ENCODE measurements at places on chromosomes 1 and 21.

DNA sequence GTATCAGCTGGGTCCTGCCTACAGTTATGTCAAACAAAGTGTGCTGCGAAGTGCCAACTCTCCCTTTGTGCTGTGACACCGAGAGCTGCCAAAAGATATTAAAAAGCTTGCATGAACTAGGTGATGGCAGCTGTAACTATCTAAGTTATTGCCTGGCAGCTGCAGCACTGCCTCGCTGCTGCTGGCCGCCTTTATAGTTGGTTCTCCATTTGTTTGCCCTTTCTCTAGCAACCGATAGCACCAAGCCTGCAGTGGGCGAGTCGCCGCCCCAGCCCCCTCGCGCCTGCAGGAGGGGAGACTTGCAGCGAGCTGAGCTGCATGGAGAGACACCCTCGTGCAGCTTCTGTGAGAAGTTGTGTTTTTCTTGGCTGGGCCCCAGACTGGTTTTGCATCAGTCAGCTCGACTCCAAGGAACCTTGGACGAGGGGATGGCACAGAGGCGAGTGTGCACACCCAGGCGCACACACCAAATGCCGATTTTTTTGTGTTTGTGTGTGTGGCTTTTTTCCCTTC is 330.6 kb downstream of the RPS6KC1 start:
- DNase-seq: no peak

GRCh38 chr1:26772687-26773086 is 15.1 kb upstream of the PIGV start:
- DNase-seq: peak; percentile 96

GRCh38 chr1:196660852-196661251 is 9.0 kb downstream of the CFH start:
- no peak for DNase-seq

GRCh38 chr1:160074865-160075264 is 4.9 kb upstream of the KCNJ10 start:
- no peak for DNase-seq

- DNase-seq: no peak
Measured at GRCh38 chr1:29962831-29963247, 726.5 kb downstream of the PTPRU start.

DNA sequence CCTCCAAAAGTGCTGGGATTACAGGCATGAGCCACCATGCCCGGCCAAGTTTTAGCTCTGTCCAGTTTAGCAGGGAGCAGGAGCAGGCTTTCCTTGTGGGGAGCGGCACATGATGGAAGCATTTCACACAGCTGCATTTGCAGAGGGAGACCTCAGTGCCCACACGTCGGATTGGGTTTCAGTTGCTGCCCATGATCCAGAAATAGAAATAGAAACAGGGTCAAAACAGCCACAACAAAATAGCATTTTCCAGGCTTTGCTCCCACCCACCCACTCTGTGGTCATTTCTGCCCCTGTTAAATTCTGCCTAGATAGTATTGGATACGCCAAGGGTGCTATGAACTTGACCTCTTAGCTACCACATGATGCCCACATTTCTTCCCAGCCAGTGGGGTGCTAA is 128.4 kb downstream of the CNIH3 start:
- DNase-seq: no peak

GRCh38 chr1:21537511-21537931 is 28.3 kb downstream of the ALPL start:
- DNase-seq: no peak

GRCh38 chr1:246609632-246610031 is 43.4 kb downstream of the CNST start:
- peak; percentile 23 for DNase-seq

DNA sequence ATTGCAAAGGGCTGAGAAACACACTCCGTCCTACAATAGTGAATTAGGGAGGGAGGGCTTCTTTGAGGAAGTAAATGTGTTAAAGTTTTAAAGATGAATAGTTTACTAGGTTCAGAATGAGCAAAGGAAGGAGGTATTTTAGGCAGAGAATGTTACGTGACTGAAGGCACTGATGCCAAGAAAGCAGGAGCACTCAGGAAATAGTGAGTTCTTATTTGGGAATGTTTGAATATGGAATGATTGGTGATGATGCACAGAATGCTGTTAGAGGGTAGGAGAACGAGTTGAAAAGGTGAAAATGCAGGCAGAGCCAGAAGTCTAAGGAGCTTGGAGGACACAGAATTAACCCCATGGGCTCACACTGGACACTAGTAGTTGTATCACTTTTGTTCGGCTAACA is 108.0 kb downstream of the NRIP1 start:
- DNase-seq: no peak

DNA sequence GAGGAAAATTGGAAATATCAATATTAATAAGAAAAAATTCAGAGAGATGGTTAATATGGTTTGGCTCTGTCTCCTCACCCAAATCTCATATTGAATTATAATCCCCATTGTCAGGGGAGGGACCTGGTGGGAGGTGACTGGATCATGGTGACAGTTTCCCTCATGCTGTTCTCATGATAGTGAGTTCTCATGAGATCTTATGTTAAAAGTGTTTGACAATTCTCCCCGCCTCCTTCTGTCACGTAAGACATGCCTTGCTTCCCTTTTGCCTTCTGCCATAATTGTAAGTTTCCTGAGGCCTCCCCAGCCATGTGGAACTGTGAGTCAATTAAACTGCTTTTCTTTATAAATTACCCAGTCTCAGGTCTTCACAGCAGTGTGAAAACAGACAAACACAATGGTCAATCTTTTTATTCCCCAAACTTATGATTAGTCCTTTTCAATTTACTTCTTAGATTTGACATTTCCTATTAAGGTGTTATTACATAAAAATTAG is 11.0 kb downstream of the EGLN1 start:
- no peak for DNase-seq

DNA sequence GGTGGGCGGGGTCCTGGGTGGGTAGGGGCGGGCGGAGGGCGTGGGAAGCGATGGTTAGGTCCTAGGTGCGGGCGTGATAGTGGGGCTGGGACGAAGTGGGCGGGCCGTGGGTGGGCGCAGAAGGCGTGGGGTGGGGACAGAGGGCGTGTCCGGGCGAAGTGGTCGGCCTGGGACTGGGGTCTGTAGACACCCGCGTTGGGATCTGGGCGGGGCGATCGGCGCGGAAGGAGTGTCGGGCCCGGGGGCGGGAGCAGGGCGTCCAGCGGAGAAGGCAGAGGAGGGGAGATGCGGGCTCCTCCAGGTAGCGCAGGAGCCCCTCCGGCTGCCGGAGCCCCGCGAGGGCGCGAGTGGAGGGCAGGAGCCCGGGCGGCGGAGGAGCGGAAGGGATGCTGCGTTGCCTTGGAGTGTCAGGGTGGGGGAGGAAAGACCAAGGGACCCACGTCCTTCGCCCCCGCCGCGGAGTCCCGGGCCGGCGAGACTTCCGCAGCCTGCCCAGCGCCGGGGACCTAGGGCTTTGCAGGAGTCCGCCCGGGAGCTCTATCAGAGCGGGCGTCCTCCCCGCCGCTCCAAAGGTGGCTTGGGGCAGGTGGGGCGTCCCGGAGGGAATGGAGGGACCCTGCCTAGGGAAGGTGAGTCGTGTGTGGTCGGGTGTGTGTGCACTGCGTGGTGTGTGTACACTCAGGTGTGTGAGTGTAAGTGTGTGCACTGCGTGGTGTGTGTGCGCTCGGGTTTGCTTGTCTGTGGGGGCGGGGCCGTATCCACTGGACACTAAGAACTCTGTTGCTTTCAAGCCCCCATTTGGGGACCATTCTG is 27.0 kb upstream of the PRSS38 start:
- no peak for DNase-seq

DNA sequence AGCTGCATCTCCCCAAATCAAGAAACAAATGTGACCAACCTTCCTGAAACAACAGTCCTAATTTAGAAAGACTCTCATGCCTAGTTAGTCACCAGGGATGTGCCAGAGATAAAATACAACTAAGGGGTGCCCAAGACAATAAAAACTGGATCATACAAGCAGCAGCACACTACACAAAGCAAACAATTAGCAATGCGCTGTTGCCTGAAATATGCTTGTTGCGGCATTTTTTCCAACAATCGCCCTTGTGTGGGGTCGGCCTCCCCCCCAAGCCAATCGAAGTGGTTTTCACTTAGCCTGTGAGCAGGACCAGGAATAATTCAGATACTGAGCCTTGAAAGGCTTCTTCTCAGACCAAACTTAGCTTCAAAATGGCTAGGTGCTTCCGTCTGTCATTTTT is 1.4 kb upstream of the STMN1 start:
- DNase-seq: no peak

- DNase-seq: no peak
Measured at GRCh38 chr1:115753830-115754229, 14.7 kb downstream of the CASQ2 start.

DNA sequence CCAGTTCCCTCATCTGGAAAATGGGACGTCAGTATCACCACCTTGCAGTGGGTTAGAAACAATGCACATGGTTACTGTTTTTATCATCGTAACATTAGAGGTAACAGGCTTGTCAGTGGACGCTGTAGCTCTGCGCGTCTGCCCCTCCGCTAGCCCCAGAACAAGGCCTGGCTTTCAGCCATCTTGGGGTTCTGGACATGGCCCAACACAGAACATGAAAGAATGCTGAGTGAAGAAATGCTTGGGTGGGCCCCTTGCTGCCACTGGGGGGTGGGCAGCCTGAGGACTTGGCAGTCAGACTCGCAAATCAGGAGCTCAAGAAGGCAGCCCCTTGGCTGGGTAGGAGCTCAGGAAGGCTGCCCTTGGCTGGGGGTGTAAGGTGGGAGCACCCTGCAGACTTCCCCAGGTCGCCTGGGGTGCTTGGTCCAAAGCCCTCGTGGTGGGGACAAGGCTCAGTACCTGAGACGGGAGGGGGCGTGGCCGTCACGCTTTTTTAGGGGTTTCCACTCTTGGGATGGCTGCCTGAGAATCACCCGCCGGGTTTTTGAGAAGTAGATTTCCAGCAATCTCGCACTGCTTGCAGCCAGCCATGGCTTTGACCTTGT is 51.7 kb downstream of the SLC37A1 start:
- no peak for DNase-seq

DNA sequence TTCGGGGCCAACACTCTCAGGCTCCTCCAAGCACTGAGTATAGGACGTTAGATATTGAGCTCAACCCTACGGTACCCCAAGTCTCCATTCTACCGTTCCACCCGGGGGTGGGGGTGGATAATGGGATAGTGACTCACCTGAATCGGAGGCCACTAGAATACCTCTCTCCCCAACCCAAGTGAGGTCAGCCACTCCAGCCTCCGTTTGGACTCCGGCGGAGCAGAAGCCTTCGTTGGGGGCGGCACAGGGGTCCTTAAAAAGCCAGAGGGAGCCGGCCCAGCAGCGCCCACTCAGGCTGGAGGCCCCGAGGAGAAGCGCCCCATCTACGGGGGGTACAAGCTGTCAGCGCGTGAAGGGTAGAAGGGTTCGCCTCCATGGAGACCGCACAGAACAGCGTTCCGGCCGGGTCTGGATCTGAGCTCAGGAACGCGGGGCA is 556 bp downstream of the WDR77 start:
- no peak for DNase-seq

DNA sequence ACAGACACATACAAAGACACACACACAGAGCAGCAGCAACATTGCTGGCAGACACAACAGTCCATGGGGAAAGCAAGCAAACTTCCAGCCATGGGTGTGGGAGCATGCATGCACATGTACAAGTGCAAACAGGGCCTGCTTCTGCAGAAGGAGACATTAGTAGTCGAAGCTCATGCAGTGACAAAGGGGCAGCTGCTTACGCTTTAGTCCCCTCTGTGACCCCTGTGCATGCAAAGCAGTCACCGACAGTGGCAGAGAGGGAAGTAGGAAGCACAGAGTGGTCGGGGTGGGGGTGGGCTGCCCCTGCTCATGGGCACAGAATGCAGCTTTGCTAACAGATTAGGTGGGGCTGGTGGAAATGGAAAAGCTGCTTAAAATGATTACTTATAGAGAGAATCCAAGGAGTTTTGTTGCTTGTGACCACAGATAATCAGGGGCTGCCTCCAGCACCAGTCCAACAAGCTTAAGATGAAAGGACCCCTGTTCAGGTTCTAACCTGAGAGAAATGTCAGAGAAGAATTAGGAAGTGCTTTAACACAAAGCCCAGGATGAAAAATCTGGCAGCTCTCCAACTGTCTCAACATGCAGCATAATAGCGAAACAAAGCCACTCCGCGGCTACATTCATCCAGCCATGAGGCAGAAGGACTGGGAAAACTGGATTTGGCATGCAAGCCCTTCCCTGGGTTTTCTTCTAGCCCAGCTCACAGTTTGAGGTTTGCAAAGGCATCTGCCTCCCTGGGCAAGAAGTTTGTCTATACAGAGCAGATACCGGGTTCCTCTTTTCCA is 378.9 kb downstream of the KCNH1 start:
- no peak for DNase-seq

GRCh38 chr1:208132287-208132882 is 111.8 kb downstream of the PLXNA2 start:
- peak; percentile 21 for DNase-seq

DNA sequence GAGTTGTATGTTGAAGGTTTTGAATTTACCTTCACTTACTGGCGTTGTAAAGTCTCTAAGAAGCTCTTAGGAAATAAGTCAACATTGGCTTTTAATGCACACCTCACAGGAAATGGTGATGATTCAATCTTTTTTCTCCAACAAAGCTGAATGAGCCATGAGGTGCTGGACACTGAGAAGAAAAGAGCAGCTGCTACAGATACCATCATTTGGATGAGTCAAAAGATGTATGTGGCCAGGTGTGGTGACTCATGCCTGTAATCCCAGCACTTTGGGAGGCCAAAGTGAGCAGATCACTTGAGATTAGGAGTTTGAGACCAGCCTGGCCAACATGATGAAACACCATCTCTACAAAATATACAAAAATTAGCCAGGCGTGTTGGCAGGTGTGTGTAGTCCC is 3.3 kb upstream of the IL23R start:
- DNase-seq: no peak

- peak; percentile 77 for DNase-seq
Measured at GRCh38 chr1:246142320-246142893, 364.7 kb downstream of the SMYD3 start.

DNA sequence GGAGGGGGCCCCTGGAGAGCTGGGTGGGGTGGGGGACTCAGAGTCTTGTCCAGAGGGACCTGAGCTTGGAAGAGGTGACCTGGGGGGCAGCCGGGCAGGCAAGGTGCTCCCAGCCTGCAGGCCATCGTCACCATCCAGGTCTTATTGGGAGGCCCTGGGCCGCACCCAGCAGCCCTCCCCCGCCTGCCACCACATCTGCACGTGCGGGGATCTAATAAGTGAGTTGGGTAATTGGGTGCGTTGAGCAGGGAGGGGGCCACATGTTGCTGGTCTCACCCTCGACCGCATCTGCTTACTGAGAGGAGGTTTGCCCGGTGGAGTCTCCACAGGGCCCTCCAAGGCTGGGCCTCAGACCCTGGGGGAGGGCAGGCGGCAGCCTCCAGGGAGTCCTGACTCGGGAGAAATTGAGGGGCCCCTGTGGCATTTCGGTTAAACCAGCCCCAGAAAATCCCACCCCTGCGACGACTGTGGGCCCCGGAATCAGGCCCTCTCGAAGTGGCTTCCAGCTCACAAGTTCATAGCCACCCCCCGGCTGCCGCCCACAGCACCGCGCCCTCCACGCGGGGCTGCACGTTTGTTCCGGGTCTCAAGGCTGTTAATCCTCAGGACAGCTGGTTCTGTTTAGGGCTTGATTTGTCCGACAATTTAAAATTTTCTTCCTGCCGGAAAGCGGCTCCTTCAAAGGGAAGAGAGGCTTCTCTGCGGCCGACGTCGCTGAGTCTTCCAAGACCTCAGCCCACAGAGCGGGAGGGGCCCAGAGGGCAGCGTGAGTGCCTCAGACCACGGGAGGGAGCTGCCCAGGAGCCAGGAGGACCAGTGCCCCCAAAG is 14.7 kb upstream of the COL6A2 start:
- peak; percentile 72 for DNase-seq

- DNase-seq: no peak
Measured at GRCh38 chr21:26925636-26926035, 41.3 kb downstream of the ADAMTS5 start.
